Stimulated activated CD4-positive, alpha-beta T cell treated with anti-CD3 and anti-CD28 coated beads, TNF-alpha, amount 100 ng/mL, for 4 hours (primary cell): ENCODE measurements at places on chromosomes 1 and 21.

- no peak for DNase-seq
Observed at GRCh38 chr1:172724765-172725613, 66.1 kb downstream of the FASLG start.

DNA sequence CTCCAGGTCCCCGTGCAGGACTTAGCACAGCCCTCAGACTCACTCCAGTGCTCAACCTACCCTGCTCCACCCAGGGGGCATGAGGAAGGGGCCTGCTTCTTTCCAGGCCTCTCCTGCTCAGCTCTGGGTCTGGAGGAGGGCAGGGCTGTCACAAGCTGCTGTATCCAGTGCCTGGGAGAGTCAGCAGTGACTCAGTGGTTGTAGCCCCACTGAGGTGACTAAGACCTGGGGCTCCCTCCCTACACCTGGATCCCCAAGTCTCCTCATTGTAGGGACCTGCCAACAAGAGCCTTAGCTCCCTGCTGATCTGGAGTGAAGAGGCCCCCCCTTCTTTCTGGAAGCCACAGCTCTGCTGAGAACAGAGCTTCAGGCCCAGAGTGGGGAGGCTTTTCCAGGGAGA is 36.1 kb upstream of the FAM131C start:
- no peak for DNase-seq

GRCh38 chr21:39319251-39319756 is 5.9 kb upstream of the BRWD1 start:
- DNase-seq: no peak

DNA sequence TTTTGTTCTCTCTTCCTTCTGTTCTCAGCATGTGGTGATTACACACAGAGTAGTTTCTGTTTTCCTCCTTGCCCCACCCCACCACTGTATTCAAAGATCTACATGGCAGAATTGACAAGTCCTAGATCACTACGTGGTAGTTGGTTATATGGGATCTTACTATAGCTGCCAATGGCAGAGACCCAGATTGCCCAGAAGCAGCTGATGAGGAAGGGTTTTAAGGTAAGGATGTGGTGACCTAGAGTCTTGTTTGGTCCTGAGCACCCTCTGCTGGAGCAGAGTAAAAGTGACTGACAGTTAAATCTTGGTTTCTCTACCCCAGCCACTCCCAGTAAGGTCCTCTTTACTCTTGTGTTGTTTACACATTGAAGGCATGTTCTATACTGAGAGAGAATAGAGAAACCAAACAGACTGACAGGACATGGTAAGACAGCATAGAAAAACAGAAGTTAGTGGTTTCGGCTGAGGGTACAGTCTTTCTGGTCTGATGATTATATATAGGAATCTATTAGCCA is 22.8 kb upstream of the STRIP1 start:
- DNase-seq: no peak

DNA sequence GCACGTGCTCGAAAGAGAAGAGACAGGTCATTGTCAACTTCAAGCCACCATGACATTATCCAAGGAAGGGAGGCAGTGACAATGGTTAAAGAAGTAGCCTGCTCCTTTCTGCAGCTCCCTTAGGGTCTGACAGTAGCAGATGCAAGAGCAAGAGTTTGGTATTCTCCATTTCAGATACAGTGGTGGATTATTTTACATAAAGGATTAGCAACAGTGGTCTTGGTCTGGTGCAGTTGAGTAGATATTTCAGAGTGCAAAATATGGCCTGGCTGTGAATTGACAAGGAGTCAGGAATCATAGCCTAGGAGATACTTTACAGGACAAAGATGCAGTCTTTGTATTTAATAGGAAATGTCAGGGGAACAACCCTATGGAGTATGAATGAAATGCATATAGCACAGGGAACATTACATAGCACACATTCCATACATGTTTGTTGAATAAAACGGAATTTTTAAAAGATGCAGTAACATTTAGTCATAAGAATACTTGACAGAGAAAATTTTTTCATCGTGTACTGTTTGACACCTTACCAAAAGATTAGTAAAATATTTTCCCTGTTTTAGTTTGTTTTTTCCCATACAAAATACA is 41.8 kb downstream of the CHRM3 start:
- DNase-seq: no peak

DNA sequence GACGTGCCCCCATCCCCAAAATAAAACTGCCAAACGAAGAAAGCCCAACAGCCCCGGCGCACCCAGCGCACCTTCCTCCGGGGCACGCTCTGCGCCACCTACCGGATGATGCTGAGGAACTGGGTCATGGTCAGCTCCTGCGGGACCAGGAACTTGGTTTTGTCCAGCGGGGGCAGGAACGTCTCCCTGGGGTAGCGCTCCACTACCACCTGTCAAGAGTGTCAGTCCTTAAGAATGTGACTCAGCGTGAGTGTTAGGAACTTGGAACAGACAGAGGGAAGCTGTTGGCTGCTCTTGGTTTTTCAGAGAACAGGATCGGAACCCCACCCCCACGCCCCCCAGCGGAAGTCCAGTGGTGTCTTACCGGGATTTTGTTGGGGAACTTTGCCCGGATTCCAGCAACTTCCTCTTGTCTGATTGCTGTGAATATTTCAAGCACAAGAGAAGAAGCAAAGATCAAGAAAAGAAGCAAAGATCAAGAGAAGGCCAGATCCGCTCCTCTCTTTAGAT is 431 bp downstream of the MAP1LC3C start:
- peak; percentile 12 for DNase-seq

DNA sequence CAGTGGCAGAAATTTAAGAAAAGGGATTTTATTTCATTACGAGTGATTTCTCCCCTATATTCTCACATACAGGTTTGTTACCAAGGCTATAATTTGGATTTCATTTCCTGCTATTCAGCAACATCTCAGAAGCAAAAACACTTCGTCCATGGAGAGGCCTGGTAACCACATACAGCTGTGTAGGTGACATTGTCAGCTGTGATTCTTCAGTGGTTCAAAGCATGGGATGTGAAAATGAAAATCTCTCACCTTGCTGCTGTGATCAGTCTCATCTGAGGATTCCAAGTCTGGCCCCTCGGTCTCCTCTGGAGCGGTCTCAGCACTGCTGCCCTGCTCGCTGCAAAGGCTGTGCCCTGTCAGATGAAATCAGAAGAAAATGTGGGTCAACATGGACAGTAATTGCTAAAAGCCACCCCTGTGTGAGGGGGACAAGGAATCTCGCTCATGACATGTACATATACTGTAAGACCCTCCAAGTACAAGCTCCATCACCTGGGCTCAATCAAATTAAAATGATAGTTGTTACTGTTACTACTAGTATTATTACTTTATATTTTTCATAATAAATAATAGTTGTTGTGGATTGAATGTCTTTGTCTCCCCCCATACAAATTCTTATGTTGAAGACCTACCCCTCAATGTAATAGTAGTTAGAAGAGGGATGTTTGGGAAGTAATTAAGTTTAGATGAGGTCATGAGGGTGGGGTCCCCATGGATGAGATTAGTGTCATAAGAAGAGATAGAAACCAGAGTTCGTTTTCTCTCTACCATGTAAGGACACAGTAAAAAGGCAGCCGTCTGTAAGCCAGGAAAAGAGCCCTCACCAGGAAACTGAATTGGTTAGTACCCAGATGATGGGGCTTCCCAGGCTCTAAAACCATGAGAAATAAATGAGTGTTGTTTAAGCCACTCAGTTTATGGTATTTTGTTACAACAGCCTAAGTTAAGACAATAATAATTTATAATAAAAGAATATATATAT is 126.7 kb upstream of the KRTAP19-8 start:
- DNase-seq: no peak

- DNase-seq: no peak
Observed at GRCh38 chr1:43177691-43178090, 5.6 kb downstream of the CFAP57 start.

- no peak for DNase-seq
Observed at GRCh38 chr1:198937231-198938031, 298.6 kb downstream of the PTPRC start.

GRCh38 chr1:30749691-30750583 is 7.6 kb downstream of the LAPTM5 start:
- DNase-seq: peak; percentile 34

GRCh38 chr1:6075748-6076147 is 30.1 kb downstream of the KCNAB2 start:
- DNase-seq: no peak

- no peak for DNase-seq
Observed at GRCh38 chr1:184504955-184505338, 118.1 kb downstream of the C1orf21 start.

DNA sequence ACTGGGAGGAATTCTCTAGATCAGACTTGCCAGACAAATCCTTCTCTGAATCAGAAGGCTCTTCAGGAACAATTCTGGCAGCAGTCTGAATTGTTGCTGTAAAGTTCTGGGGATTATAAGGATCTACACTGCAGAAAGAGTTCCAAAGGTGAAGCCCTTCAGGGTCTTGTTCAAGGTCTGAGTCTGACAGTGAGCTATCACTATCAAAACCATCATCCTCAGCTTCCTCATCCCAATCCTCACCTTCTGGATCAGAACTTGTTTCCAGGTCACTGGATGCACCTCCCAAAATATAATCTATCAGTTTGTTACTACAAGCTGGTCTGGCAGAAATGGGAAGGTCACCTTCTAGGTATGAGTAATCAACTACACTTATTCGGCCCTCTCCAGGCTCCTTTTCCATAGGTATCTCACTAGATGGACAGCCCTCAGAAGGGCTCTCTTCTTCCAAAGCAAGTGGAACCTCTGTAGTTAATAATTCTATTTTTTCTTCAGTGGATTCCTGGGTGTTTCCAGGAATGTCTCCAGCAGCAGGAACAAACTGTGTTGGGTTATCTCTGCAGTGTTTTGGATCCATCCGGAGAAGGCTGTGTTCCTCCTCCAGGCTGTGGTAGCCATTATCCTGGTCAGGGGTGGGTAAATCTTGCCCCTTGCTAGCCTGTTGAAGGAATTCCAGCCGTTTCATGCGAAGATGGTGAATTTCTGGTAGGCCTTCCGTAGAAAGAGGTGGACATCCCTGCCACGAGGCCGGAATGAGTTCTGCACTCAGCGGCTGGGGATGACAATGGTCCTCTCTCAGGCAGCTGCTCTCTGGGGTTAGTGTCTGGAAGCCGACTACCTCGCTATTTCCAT is 1.6 kb downstream of the PPP1R15B start:
- no peak for DNase-seq

DNA sequence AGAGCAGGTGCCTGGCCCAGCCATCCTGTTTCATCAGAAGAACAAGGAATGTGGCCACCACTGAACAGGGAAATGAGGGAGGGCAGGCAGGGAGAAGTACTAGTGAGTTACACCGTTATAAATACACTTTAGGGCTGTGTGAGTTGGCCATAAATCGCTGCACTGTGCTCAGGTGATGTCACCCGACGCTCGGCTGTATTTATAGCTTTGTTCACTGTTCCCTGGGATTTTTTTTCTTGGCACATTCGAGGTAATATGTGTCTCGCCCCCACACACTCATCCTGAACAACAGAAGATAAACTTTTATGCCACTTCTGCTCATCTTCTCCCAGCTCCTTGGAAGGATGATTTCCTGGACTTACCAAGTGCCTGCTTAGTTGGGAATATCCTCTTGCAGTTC is 9.0 kb upstream of the KIRREL1 start:
- DNase-seq: no peak

- DNase-seq: no peak
Observed at GRCh38 chr1:36989241-36989640, 45.1 kb downstream of the GRIK3 start.

- DNase-seq: no peak
Observed at GRCh38 chr21:34148826-34149558, 75.6 kb downstream of the MRPS6 start.

DNA sequence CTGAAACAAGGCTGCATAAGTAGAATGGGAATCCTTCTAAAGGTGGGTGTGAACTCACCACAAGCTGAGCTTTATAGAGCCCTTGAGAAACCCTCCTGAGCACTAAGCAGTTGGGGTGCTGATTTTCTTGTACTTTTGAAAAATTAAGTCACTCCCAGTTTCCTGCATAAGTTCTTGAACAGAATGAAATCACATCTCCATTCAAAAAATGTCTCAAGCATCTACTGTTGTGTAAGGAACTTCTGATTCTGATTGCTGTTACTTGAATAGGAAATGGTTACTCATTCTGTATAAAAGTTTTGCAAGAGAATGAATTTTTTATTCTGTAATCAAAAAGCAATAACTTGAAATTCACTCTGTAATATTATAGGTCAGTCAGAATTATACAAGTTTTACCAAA is 50.8 kb upstream of the WNT2B start:
- no peak for DNase-seq

- no peak for DNase-seq
Observed at GRCh38 chr21:42443181-42443785, 39.6 kb downstream of the UBASH3A start.

GRCh38 chr1:180540697-180541594 is 17.8 kb upstream of the OVAAL start:
- DNase-seq: no peak

GRCh38 chr1:13661539-13661938 is 38.4 kb upstream of the PRDM2 start:
- DNase-seq: no peak

DNA sequence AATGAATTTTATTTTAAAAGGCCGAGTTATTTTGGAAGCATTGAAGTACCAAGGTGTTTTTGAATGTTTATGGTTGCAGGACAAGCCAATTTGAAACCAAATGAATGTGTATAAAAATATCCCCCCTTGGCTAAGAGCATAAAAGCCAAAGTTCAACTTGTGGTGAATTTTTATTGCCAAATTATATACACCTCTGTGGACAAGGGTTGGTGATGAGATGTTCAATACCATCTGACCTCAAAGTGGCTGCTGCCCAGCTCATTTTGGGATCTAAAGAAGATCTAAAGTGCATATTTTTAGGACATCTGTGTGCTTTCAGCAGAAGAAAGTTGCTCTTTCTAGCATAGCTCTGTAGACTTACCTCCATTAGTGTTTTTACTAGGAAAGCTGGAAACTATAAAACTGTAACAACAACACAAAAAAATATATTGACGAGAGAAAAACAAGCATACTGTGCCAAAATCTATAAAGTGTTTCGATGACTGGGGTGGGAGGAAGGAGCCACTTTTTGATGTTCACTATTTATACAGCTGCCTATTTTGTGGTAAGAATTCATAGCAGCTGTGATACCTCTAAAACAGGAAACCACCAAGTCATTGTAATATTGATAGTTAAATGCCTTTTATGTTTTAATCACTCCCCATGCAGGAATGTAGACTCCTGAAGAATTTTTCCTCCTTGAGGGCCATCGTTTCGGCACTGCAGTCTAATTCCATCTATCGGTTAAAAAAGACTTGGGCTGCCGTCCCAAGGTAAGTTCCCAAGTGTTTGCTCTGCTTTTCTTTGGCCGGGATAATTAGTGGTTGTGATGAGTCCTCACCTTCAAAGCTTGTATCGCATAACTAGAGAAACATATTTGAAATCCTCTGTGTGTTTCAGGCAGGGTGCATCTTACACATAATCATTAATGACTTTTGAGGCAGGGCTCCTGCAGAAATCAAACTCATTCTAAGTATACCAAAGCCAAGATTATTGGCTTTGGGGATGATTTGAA is 83.2 kb downstream of the RGL1 start:
- no peak for DNase-seq

DNA sequence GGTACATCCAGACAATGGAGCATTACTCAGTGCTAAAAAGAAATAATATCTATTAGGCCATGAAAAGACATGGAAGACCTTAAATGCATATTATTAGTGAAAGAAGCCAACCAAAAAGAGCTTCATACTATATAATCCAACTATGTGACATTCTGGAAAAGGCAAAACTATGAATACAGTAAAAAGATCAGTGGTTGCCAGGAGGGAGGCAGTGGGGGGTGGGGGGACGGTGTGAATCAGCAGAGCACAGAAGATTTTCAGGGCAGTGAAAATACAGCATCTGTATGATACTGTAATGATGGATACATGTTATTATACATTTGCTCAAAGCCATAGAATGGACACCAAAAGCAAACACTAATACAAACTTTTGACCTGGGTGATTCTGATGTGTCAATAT is 339.4 kb upstream of the SNX7 start:
- DNase-seq: no peak

GRCh38 chr1:3657096-3657475 is 4.8 kb downstream of the TP73 start:
- no peak for DNase-seq
